ENCODE measurements at places on chromosomes 2 and 18.
A peak's percentile ranks its signal among the peaks of the same experiment; 100 is the strongest.

GRCh38 chr2:233498126-233498525, 68.5 kb downstream of the USP40 start:
- no peak for DNase-seq

- peak; percentile 10 for DNase-seq
Observed at GRCh38 chr18:2853926-2854664, 7.3 kb downstream of the EMILIN2 start.

DNA sequence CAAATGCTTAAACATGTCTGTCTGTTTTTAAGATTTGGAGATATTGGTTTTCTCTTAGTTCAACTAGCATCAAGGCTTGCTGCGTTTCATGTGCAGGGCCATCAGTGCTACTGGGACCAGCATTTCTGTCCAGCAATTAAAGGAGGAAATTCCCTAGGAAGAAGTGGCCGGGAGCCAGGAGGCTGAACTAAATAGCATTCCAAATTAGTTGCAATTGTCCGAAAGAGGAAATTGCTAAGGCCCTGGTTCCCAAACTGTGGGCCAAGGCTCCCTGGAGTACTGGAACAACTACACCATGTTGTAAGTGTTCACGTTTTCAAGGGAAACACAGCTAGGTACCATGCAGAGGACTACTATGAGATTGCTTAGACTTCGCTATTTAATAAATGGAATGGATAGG, 257.9 kb downstream of the PTPRM start:
- DNase-seq, result no peak

GRCh38 chr2:81213598-81213997, 909.0 kb upstream of the LRRTM1 start:
- DNase-seq, result no peak
